Effector memory CD4-positive, alpha-beta T cell (primary cell): ENCODE measurements at places on chromosomes 3 and 15.

DNA sequence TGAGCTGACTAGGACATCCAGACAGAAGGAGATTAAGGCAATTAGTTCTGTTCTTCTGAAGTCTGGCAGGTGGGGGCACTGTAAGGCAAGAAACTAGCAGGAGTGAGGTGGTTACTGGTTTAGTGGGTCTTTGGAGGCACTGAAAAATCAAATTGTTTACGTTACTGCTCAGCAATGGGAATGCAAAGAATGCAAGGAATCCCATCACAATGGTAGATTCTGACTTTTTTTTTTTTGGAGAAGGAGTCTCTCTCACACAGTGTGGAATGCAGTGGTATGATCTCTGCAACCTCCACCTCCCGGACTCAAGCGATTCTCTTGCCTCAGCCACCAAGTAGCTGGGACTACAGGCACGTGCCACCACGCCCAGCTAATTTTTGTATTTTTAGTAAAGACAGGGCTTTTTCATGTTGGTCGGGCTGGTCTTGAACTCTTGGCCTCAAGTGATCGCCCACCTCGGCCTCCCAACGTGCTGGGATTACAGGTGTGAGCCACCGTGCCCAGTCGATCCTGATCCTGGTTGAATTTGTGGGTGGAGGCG lies 16.4 kb downstream of the FAM107A start:
- no peak for DNase-seq

DNA sequence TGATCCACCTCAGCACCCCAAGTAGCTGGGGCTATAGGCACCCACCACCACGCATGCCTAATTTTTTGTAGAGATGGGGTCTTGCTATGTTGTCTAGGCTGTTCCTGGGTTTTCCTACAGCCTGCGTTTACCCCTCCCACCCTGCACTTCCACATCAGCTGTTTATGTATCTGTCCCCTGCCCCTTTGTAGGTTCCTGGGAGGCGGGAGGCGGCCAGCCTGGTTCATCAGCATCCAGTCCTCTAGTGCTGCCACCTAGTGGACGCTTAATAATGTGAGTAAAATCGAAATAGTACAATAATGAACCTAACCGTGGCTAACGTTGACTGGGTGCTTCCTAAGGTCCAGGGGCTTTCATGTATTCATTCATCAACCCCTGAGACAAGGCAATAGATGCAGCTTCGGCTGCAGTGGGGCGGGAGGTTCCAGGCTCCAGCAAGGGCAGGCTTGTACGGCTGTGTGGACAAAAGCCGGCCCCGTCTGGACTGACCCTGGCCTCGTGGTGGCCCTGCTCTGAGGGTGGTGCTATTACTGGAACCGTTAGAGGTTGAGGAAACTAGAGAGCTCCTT lies 1.2 kb upstream of the LCTL start:
- peak; percentile 28 for DNase-seq

GRCh38 chr15:79130535-79131130 lies 40.1 kb upstream of the RASGRF1 start:
- DNase-seq: no peak

GRCh38 chr15:91521996-91522395 lies 331.5 kb upstream of the SLCO3A1 start:
- DNase-seq: no peak

DNA sequence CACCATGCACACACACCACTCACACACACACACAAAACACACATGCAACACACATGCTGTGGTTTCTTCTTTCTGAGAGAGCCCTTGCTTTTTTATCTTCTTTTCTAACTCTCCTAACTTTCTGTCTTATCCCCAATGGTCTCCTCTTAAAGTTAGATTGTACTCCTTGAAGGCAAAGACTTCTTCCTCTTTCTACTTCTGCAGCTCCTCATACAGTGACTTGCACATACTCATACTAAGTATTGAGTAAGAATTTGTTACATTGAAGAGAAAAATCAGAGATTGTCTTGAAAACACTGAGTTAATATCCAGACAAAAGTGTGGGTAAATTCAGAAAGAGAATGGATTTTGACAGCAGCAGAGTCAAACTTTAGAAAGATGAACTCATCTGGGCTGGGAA lies 64.4 kb downstream of the GTPBP8 start:
- DNase-seq: no peak

DNA sequence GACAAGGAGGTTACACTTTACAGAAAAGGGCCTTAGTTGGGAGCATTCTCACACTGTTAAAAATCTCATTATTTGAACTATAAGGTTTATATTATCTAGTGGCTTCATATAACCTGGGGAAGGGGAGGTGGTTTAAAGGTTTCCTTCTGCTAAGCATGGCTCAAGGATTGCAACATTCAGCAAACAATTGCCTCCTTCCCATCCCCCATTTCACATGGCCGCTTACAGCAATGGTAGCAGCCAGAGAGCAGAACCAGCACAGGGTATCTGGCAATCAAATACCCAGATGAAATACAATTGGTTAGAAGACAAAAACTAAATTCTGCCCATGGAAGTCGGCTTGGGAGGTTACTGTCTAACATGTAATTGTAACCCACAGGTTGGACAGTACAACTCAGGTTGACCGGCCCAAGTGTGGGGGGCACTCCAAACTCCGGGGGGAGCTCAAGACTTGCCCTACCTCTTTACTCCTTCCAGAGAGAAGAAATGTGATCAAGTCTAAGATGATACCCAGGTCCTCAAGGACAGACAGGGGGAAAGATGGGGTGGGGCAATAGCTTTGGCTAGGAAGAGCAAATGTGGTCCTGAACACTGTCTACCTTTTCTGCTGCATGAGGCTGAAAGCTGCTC lies 15.5 kb downstream of the ETV5 start:
- no peak for DNase-seq
